SK-N-SH (cell line): ENCODE measurements at places on chromosomes 3 and 15. TPM values are rescaled to one million over a fixed set of nuclear protein-coding genes. Genes with fewer than 3 reads are reported as not detected.

The TGM5 gene
- polyA plus RNA-seq, result not detected in 2 replicates

The METTL6 gene
- 22.7 and 23.7 TPM in 2 replicates for polyA plus RNA-seq

The CILP gene
- polyA plus RNA-seq, result 0.03 and 0.15 TPM in 2 replicates

The STRA6 gene
- polyA plus RNA-seq, result 27.9 and 31.0 TPM in 2 replicates

The KNSTRN gene
- 25.5 and 29.5 TPM in 2 replicates for polyA plus RNA-seq

The ROPN1 gene
- 0.05 TPM in 1 of 2 replicates, not detected in the other for polyA plus RNA-seq

The HTR3E gene
- polyA plus RNA-seq, result not detected in 2 replicates

The DAZL gene
- polyA plus RNA-seq, result not detected in 2 replicates

The ZNF80 gene
- not detected in 2 replicates for polyA plus RNA-seq

The SLC41A3 gene
- polyA plus RNA-seq, result 53.4 and 58.4 TPM in 2 replicates

The ZIC1 gene
- polyA plus RNA-seq, result 11.3 and 16.7 TPM in 2 replicates

The GREM1 gene
- 23.9 and 46.4 TPM in 2 replicates for polyA plus RNA-seq

The ITIH1 gene
- not detected in 2 replicates for polyA plus RNA-seq

The AHSG gene
- not detected in 2 replicates for polyA plus RNA-seq

The SHF gene
- 4.4 and 5.5 TPM in 2 replicates for polyA plus RNA-seq

The RBP2 gene
- polyA plus RNA-seq, result not detected in 2 replicates

The CLRN1 gene
- not detected in 2 replicates for polyA plus RNA-seq

The IGSF11 gene
- polyA plus RNA-seq, result 0.07 and 0.08 TPM in 2 replicates

The RLBP1 gene
- not detected in 2 replicates for polyA plus RNA-seq

The COL6A6 gene
- not detected in 2 replicates for polyA plus RNA-seq

The LRRC34 gene
- 1.6 and 2.6 TPM in 2 replicates for polyA plus RNA-seq

The C15orf62 gene
- 0.06 TPM in 1 of 2 replicates, not detected in the other for polyA plus RNA-seq

The CNTN6 gene
- 0.02 TPM in 1 of 2 replicates, not detected in the other for polyA plus RNA-seq

The SKOR1 gene
- polyA plus RNA-seq, result 0.18 and 0.26 TPM in 2 replicates

The TMEM158 gene
- 38.0 and 76.4 TPM in 2 replicates for polyA plus RNA-seq

The ARHGEF26 gene
- polyA plus RNA-seq, result 0.70 and 1.2 TPM in 2 replicates

The MKRN2OS gene
- not detected in 2 replicates for polyA plus RNA-seq

The SEMA6D gene
- polyA plus RNA-seq, result 0.30 and 0.47 TPM in 2 replicates

The DUOXA2 gene
- polyA plus RNA-seq, result not detected in 2 replicates

The ZNF148 gene
- polyA plus RNA-seq, result 5.1 and 7.1 TPM in 2 replicates

The LYZL4 gene
- polyA plus RNA-seq, result not detected in 2 replicates

The IQCH gene
- 0.81 and 1.0 TPM in 2 replicates for polyA plus RNA-seq

The LRRIQ4 gene
- not detected in 2 replicates for polyA plus RNA-seq

The TMEM207 gene
- polyA plus RNA-seq, result not detected in 2 replicates

The PLA2G4E gene
- not detected in 2 replicates for polyA plus RNA-seq

The ULK3 gene
- polyA plus RNA-seq, result 41.3 and 55.3 TPM in 2 replicates
